ENCODE measurements at places on chromosomes 2 and 18.

DNA sequence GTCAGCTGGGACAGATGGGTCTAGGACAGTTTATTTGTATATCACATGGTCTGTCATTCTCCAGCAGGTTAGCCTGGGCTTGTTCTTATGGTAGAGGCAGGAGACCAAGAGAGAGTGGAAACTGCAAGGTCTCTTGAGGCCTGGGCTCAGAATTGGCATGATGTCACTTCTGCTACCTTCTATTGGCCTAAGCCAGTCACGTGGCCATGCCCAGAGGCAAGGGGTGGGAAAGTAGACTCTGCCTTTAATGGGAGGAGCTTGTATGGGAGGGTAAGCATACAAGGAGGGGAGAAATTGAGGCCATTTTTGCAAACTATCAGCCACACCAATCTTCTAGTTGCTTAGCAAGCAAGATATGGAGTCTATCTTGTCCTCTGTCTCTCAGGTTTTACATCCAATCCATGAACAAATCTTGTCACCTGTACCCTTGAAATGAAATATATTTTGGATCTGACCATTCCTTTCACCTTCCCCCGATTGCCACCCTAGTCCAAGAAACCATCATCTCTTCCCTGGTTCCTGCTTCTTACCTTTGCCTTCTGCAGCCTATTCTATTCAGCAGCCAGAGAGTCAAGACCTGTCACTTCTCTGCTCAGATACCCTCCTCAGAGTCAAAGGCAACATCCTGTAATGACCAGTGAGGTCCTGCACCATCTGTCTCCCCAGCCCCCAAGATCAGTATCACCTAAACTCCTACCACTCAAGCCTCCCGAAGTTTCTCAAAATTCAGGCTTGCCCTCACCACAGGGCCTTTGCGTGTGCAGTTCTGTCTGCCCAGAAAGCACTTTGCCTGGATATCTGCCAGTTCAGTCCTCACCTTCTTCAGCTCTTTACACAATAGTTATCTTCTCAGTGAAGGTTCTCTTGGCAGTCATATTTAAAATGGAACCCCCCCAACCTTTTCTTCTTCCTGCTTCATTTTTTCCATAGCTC is 240.0 kb downstream of the LOXHD1 start:
- DNase-seq: no peak

- no peak for DNase-seq
Observed at GRCh38 chr2:162243294-162243693, at the start of gene FAP. FAP (minus strand) TSS chr2:162243445; CDS start chr2:162243327, 118 bp downstream.

DNA sequence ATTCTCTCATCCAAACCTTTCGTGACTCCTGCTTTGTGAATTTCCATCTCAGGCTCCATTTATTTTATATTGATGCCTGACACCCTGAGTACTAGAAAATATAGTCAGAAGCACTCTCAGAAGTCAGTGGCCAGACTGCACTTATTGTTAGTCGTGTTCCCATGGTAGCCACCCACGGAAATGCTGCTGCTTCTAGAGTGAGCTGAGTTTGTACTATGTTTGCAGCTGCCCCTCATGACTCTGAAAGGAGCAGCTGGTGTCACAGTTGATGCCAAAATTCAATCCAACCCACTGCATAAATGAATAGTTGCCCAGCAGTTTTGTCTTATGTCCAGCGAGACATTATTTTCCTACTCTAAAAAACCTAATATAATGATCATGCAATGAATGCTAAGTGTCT is 265.2 kb upstream of the SPHKAP start:
- DNase-seq: no peak

GRCh38 chr2:157320409-157320808 is 5.2 kb downstream of the ERMN start:
- no peak for DNase-seq

DNA sequence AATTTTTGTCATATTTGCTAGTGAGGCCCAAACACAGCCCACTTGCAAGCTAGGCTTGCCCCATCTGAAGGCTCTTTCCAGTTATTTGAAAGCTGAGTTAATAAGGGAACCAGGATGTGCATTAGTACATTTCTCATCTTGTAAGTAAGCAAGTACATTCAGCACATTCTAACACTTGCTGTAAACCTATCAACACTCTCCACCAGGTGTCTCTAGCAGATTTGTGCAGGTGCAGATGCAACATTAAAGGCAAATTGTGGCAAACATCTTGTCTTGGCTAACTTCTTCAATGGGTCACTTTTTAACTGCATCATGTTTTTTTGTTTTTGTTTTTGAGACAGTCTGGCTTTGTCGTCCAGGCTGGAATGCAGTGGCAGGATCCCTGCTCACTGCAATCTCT is 25.3 kb upstream of the MFSD6 start:
- DNase-seq: no peak

DNA sequence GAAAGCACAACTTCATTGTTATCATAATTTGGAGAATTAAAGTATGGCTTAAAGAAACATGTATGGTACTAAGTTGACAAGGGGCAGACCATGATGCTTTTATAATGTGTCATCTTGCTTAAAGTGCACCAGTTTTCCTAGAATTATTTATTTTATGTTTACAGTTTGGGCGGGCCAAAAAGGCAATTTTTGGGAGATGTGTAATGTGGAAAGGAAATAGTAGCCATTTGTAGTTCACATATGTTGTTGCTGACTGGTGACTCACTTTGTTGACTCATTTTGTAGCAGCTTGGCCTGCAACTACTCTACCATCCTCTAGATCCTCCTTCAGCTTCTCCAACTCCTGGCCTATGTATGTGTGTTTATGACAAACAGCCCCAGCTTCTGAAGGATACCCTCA is 7.7 kb downstream of the ZSCAN30 start:
- DNase-seq: no peak

DNA sequence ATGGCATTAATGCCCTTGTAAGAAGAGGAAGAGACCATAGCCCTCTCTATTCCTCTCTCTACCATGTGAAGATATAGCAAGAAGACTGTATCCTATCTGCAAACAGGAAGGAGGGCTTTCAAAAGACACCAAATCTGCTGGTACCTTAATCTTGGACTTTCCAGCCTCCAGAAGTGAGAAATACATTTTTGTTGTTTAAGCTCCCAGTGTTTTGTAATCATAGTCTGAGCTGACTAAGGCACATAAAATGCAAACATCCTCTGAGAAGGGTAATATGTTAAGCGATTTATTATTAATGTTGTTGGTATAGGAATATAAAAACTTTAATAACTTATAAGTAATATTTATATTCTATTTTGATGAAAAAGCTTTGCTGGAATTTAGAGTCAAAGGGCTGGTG is 559.8 kb downstream of the SUCLG1 start:
- DNase-seq: no peak

- no peak for DNase-seq
Observed at GRCh38 chr2:32864334-32865111, 82.2 kb upstream of the LTBP1 start.

DNA sequence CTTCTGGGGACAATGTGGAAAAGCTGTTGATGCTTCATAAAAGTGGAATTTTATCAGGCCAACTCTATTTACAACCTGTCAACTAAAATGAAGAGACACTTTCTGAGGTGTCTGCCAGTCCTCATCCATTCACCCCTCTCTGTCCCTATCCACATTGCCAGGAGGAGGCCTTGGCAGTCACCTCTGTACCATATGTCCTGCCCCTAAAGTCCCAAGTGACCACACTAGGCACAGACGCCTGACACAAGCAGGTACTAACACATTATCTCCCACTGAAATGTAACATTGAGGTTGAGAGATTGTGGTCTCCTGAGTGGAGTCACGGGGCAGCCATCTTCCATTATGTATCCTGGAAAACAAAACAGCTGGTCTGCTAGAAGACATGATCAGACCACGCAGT is 71.4 kb downstream of the OSBPL1A start:
- DNase-seq: no peak

DNA sequence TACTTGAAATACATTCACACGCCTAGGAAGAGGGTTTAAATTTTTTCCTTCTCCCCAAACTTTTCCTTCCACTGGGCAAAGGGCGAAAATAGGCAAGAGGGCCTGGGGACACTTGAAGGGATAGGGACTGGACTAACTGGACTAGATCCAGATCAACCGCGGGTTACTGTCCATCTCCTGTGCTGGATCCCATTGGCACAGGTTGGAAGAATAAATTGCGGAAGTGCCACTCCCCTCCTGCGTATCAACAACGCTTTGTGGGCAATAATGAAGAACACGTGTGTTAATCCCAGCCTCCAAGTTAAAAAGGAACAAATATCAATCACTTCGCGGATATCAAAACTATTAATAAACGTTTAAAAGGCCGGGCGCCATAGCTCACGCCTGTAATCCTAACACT is 1.7 kb upstream of the FZD5 start:
- no peak for DNase-seq

DNA sequence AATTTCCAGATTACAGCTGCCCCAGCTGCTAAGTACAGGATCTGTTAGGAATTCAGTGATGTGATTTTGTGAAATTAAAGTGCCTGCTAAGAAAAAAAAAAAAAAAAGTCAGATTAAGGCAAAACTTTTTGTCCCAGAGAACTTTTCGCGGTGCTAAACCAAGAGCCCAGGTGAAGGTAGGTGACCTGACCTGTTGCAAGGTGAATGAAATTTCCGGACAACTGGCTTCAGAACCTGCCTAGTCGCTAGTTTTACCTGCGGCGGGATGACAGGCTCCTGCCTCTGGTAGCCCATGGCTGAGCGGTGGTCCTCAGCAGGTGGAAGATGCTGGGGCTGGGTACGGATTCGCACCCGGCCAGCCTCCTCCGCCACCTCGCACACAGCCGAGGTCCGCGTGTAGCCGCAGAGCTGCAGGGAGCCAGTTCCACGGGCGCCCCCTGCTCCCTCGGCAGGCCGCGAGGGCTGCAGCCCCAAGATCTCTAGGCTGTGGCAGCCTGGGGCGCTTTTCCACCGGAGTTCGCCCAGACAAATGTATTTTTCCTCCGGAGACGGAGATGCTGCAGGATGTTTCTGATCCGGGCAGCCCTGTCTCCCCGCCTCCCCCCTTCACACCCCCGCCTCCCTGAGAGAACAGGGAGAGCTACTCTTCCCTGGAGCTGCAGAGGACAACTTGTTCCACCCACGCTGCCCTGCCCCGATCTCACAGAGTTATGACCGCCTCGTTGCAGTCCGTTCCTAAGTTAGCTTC is at the start of gene SLC38A11:
Gene SLC38A11, minus strand, starts transcription at position 572 of the 748 bp plus-strand sequence. Its CDS starts 278 bp downstream, at position 294.
- no peak for DNase-seq

GRCh38 chr2:144351687-144352086 is 168.2 kb downstream of the ZEB2 start:
- DNase-seq: no peak

- no peak for DNase-seq
Observed at GRCh38 chr2:167652401-167652800, 595.0 kb downstream of the STK39 start.

GRCh38 chr18:45663403-45664045 is 48.2 kb downstream of the SLC14A2 start:
- DNase-seq: no peak

DNA sequence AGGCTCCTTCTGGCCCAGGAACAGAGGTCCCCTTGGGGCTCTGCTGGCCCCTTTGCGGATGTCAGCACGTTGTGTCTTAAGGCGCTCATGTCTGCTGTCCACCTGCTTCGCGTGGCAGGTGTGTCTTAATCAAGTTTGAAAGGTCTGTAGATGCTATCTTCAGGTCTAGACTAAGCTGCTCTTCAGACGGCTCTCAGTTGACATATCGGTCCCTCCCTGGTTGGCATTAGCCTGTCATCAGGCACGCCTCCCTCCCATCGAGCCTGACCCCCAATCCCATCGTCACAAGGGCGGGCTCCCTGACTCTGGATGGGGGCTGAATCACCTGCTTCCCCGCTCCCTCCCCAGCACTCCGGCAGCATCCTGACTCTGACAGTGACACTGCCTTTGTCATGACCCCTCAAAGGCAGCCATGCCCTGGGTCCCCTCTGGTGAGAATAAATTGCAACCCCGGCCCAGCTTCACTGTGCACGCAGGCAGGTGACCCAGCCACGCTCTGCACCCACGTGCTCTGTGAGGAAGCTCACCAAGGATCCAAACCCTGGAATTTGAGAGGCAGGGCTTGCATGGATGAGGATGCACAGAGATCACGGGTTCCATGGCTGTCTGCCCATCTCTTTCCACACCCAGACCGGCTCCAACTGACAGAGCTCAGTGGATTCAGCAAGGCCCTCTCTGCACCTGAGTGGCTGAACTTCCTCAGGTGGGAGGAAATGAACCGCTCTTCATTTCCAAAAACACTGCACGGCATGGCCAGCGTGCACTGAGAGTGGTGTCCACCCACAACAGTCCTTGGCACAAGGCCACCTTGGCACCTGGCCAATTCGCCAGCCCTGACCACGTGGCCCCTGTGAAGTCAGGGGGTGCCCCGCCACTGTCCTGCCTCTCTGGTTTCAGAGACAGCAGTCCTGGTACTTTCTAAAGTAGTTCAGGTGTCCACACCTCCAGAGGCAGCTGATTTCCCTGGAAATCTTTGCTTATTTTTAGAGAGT is 110.2 kb upstream of the GPC1 start:
- no peak for DNase-seq

DNA sequence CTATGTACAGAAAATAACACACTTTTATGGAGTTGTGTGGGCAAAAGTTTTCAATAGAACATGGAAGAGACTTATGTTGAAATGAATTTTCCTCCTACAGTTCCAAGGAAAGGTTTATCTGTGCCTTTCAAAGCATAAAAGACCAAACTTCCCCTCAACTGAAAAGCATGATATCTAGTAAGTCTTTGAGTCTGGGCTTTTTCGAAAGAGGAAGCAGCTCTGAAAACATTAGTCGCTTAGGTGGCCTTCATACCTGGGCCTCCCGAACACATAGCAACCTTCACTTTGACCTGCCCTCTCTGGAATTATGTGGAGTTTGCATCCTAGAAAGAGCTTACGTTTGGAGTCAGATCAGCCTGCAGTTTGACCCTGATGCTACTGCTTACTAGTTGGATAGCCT is 4.8 kb upstream of the CAPN14 start:
- DNase-seq: no peak

DNA sequence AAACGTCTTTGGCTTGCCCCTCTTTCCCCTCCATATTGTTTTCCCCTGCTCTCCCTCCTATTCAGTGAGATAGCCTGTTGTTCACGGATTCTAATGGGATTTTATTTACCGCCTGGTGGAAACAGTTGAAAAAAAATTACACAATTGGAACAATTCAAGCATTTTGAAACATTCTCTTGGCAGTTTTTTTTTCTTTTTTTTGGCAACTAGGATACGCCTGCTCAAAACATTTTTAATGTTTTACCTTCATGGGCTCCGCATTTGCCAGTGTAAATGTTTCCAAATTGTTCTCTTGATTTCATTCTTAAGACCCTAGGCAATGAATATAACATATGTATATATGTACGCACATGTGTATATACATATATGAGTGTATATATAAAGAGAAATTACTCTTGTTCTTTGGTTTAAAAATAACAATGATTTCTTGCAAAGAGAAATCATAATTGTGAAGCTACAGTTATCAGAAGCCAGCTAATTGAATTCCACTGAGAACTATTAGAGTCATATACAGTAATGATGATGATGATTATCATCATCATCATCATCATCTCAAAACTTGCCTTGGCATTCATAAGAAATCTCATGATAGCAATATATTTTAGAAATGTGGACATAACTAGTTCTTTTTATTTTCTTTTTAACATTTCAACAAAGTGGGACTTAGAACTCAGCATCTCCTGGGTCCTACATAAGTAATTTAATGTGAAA is 146.7 kb downstream of the LTBP1 start:
- DNase-seq: no peak

GRCh38 chr18:74499633-74500032 is 3.5 kb downstream of the CNDP2 start:
- DNase-seq: no peak

GRCh38 chr2:234631646-234632514 is 135.0 kb upstream of the ARL4C start:
- no peak for DNase-seq

Data from C1 segment of cervical spinal cord (tissue), 14 donors.